Sigmoid colon (tissue), 7 donors: ENCODE measurements at places on chromosomes 7 and 10.
A peak's percentile ranks its signal among the peaks of the same experiment; 100 is the strongest.

GRCh38 chr7:115953592-115954255 is 76.8 kb downstream of the TFEC start:
- no peaks in the 10 kb centered on the region for H3K4me1 ChIP-seq
- H3K27me3 ChIP-seq: no peaks in the 10 kb centered on the region
- DNase-seq: no peak
- no peaks in the 10 kb centered on the region for H3K36me3 ChIP-seq
- H3K4me3 ChIP-seq: no peak overlapping the region
- no peak overlapping the region for H3K27ac ChIP-seq

DNA sequence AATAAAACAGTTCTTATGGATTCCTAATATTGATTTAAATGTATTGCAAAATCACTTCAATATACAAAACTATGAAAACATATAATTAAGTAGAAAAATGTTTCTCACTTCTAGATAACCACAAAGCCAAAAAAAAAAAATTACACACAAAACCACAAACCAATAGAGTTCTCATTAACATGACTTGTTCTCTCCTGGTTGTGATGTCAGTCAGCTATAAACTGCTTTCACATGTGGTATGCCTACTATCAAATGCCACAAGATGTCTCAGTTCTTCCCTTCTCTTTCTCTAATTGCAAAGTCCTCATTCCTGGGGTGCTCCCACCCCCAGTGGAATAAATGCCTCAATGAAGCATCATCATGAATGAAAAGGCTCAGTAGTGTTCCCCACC is 16.6 kb downstream of the GNAI1 start:
- H3K27ac ChIP-seq: peak overlapping the region; percentile 17
- no peaks in the 10 kb centered on the region for H3K36me3 ChIP-seq
- DNase-seq: no peak
- H3K27me3 ChIP-seq: no peaks in the 10 kb centered on the region
- peaks cover 50% of the 10 kb centered on the region for H3K4me1 ChIP-seq

DNA sequence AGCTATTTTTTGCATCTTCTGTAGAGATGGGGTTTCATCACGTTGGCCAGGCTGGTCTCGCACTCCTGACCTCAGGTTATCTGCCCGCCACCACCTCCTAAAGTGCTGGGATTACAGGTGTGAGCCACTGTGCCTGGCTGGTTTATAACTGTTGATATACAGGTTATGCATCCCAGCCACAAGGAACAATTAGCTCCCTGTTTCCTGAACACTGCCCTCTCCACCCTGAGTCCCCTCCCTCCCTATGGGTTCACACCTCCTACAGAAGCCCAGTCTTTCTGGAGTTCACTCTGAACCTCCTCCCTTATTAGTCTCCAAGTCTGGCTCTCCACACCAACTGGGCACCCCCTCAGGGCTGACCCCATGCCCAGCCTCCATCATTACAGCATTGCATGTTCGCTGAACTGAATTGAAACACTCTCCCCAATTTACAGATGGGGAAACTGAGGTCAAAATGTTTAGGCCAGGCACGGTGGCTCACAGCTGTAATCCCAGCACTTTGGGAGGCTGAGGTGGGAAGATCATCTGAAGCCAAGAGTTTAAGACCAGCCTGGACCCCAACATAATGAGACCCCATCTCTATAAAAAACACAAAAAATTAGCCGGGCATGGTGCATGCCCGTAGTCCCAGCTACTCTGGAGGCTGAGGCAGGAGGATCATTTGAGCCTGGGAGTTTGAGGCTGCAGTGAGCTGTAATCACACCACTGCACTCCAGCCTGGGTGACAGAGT is 1.7 kb upstream of the CLIP2 start:
- no peaks in the 10 kb centered on the region for H3K27me3 ChIP-seq
- no peak for DNase-seq
- no peaks in the 10 kb centered on the region for H3K36me3 ChIP-seq
- H3K4me1 ChIP-seq: peaks cover 22% of the 10 kb centered on the region
- H3K27ac ChIP-seq: no peak overlapping the region

DNA sequence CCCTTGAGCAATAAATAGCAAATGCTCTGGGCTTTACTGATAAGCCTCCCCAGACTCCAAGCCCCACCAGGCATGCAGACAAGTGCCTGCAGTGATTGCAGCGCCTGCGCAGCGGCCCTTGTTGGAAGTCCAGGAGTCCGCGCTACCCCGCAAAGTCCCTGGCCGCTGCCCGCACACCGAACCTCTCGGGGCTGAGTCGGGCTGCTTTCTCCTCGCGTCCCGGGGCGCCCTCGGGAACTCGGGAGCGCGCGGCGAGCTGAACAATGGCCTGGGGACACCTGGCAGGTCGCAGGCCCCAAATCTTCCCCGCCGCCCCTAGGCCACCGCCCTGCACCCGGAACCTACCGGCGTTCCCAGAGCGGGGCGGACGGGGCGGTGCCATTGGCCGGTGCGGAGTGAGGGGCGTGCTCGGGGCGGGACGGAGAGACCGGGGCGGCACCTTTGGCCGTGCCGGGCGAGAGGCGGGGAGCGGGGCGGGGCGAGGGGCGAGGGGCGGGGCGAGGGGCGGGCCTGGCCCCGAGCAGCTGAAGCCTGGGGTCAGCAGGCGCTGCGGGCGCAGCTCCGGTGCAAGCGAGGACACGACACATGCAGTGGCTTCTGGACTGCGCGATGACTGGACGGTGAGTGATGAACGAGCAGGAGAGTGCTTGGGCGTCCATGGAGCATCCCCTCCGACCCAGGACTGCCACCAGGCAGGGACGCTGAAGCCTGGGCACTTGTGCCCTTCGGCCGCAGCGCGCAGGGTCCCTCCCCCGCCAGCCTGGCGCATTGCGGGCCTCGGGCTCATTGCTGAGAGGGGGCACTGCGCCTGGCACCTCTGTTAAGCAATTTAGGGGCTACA is at the start of gene RASSF4:
Gene RASSF4, plus strand, starts transcription at position 556 of the 841 bp plus-strand sequence. CDS start 10,401 bp downstream, outside the sequence.
- DNase-seq: peak; percentile 96
- no peaks in the 10 kb centered on the region for H3K27me3 ChIP-seq
- no peaks in the 10 kb centered on the region for H3K36me3 ChIP-seq
- H3K4me3 ChIP-seq: peak within 1 kb of the TSS; percentile 72
- peak within 1 kb of the TSS; percentile 91 for H3K27ac ChIP-seq
- no peaks in the 10 kb centered on the region for H3K4me1 ChIP-seq

GRCh38 chr7:32941681-32942414 is 15.4 kb upstream of the FKBP9 start:
- no peaks in the 10 kb centered on the region for H3K27me3 ChIP-seq
- no peak for DNase-seq
- H3K4me1 ChIP-seq: peaks cover 24% of the 10 kb centered on the region
- H3K4me3 ChIP-seq: peak overlapping the region; percentile 71
- no peaks in the 10 kb centered on the region for H3K36me3 ChIP-seq

- H3K4me3 ChIP-seq: no peak overlapping the region
- no peaks in the 10 kb centered on the region for H3K27me3 ChIP-seq
- peaks cover 63% of the 10 kb centered on the region for H3K36me3 ChIP-seq
- DNase-seq: no peak
Observed at GRCh38 chr10:122213766-122214165, 57.3 kb upstream of the BTBD16 start.

DNA sequence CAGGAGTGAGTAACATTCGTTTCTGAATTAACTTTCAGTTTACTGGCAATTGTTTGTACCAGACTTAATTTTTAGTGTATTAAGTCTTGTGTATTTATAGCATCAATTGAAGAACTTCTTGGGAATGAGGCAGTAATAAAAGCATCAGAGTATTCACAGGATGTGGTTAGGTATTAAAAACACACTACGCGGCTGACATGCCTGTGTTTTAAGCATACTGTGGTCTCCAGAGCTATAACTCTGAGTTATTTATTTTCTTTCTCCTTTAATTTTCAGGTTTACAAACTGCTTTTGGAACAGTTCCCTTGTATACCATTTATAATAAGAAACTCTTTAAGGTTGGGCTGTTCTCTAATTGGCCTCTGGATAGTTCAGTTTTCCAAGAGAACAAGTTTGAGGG is 626.1 kb upstream of the NRG3 start:
- no peaks in the 10 kb centered on the region for H3K36me3 ChIP-seq
- H3K27ac ChIP-seq: no peak overlapping the region
- no peaks in the 10 kb centered on the region for H3K4me1 ChIP-seq
- DNase-seq: no peak

- H3K4me3 ChIP-seq: no peak overlapping the region
- no peak overlapping the region for H3K27ac ChIP-seq
- no peaks in the 10 kb centered on the region for H3K27me3 ChIP-seq
- DNase-seq: no peak
- H3K36me3 ChIP-seq: no peaks in the 10 kb centered on the region
Observed at GRCh38 chr7:89695241-89695640, 459.0 kb upstream of the STEAP1 start.
